ENCODE measurements at places on chromosomes 7 and 10.

GRCh38 chr7:111486472-111487142, 75.7 kb downstream of the IMMP2L start:
- DNase-seq = peak; percentile 37

DNA sequence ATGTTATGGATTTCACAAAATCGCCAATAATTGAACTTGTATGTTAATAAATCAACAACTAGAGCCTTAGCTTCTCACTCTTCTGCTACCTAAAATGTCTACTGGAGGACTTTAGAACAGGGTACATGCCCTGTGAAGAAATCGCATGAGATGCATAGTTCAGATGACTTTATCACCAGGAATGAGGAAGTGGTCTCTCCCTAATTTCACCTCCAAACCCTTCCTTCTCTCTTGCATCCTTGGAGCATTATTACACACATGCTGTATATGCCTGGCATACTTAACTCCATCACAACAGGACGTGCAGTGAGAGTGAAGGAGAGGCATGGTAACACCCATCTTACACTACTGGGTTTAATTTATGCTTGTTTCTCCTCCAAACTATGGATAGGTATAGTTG, 27.8 kb downstream of the RHEB start:
- no peak for DNase-seq

GRCh38 chr7:931871-932650, 22.4 kb downstream of the ADAP1 start:
- no peak for DNase-seq

- no peak for DNase-seq
These were observed 187.5 kb downstream of the EVX1 start for GRCh38 chr7:27430105-27430504.

DNA sequence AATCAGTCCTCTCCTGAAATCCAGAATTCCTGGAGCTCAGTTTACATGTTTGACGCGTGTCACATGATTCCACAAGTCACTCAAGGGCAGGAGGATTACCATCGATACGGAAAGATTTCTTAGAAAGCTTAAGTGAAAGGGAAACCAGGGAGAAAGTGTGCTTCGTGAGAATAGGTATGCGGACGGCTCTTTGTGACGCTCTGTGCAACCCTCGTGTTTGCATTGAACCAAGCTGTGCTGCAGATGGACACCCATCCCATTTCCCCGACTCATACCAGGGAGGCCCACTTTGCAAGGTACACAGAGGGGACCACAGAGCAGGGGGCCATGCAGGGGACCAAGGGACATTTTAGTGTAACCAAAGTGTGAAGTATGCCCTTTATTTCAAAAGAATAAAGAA, 43.2 kb downstream of the IKZF1 start:
- DNase-seq = no peak

- DNase-seq = no peak
These were observed 13.9 kb upstream of the ATP6V0E2 start for GRCh38 chr7:149859876-149860275.

GRCh38 chr7:91993976-91994375, 53.3 kb downstream of the AKAP9 start:
- DNase-seq = no peak

- no peak for DNase-seq
These were observed 8.8 kb upstream of the INTS1 start for GRCh38 chr7:1512781-1513656.

GRCh38 chr7:107169120-107170050, 582 bp downstream of the HBP1 start:
- peak; percentile 93 for DNase-seq

DNA sequence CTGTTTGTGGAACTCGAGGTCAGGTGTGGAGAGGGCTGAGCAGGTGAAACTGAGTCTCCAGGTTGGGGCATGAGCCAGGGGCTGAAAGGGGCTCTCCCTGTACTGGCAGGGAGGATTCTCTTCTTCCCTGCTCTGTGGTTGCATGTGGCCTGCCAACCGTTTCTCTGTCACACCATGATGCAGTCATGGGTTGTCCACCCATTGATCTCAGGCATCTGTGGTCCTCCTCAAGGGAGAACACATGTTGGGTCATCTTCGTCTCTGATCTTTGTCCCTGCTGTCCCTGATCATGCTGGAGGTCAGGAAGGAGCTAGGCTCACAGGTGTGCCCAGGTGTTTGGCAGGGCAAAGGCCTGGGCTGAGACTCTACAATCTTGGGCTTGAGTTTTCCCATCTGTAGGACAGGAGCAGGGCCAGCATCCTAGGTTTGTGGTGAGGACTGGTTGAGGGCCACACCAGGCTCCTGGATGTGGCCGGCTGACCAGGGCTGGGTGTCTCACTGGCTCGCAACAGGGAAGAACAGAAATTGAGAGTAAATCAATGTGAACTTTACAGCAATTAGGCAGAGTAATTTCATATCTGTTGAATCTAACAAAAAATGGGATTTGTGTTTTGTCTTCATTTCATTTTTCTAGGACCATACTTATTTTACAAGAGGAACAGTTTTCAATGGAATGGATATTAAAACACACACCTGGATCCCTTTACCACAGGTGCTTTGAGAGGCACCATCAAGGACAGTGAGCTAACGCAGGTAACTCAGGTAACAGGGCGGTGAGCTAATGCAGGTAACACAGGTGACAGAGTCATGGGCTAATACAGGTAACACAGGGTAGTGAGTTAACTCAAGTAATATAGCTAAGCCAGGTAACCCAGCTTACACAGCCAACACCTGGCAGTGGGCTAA, 58.5 kb upstream of the IGFBP3 start:
- no peak for DNase-seq
